GDM1 (cell line): ENCODE measurements at places on chromosomes 11 and 22.

- no peak for DNase-seq
These were observed 6.1 kb downstream of the CLDN5 start for GRCh38 chr22:19517919-19518611.

GRCh38 chr22:39655831-39656230 lies 85.3 kb downstream of the CACNA1I start:
- no peak for DNase-seq

GRCh38 chr22:41597635-41597953 lies 8.0 kb upstream of the PMM1 start:
- DNase-seq = no peak

DNA sequence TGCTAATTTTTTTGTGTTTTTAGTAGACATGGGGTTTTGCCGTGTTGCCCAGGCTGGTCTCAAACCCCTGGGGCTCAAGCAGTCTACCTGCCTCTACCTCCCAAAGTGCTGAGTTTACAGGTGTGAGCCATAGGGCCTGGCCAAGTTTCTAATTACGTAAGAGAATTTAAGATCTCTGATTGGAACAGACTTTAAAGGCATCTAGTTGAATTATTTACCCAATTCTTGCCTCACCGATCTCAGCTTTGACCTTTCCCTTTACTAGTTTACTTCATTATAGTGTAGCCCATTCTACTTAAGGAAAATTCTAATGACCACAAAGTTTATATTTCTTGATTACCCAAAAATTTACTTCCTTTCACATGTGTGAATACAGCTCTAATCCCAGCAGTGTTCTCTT lies 81.6 kb downstream of the YAP1 start:
- no peak for DNase-seq

GRCh38 chr11:27882066-27882697 lies 181.9 kb upstream of the BDNF start:
- DNase-seq = no peak

GRCh38 chr11:63622323-63622722 lies 8.1 kb upstream of the PLAAT3 start:
- DNase-seq = no peak
